ENCODE measurements at places on chromosomes 12 and 14. TPM values are rescaled to one million over a fixed set of nuclear protein-coding genes. Genes with fewer than 3 reads are reported as not detected.

The RAB15 gene
- 14.4 TPM for total RNA-seq

The ZC3H14 gene
- total RNA-seq = 62.7 TPM

The CLMN gene
- 4.2 TPM for total RNA-seq

The RNF10 gene
- 142 TPM for total RNA-seq

The KLRC4 gene
- total RNA-seq = not detected

The AHNAK2 gene
- total RNA-seq = 76.0 TPM

The SIX6 gene
- not detected for total RNA-seq

The SLC7A7 gene
- total RNA-seq = 6.9 TPM

The SPRYD3 gene
- 28.7 TPM for total RNA-seq

The PRICKLE1 gene
- 23.5 TPM for total RNA-seq

The EPYC gene
- total RNA-seq = not detected

The PUS7L gene
- 13.7 TPM for total RNA-seq

The RNASE3 gene
- not detected for total RNA-seq

The ADAMTS20 gene
- not detected for total RNA-seq

The OR4Q3 gene
- not detected for total RNA-seq

The PRH2 gene
- total RNA-seq = 0.65 TPM

The ING4 gene
- 37.7 TPM for total RNA-seq

The CBLN3 gene
- 1.2 TPM for total RNA-seq

The BCL11B gene
- 0.19 TPM for total RNA-seq

The MSI1 gene
- not detected for total RNA-seq

The TMEM120B gene
- total RNA-seq = 9.2 TPM

The GALNT8 gene
- total RNA-seq = 0.33 TPM

The SOCS2 gene
- 20.8 TPM for total RNA-seq

The SERPINA12 gene
- total RNA-seq = not detected

The NINJ2 gene
- 1.6 TPM for total RNA-seq

The CISTR gene
- total RNA-seq = not detected

The CCDC177 gene
- total RNA-seq = not detected

The ITGA5 gene
- total RNA-seq = 1,463 TPM

The PLXNC1 gene
- under 0.01 TPM for total RNA-seq

Data from vein endothelial cell (primary cell).